ENCODE measurements at places on chromosomes 11 and 22.

DNA sequence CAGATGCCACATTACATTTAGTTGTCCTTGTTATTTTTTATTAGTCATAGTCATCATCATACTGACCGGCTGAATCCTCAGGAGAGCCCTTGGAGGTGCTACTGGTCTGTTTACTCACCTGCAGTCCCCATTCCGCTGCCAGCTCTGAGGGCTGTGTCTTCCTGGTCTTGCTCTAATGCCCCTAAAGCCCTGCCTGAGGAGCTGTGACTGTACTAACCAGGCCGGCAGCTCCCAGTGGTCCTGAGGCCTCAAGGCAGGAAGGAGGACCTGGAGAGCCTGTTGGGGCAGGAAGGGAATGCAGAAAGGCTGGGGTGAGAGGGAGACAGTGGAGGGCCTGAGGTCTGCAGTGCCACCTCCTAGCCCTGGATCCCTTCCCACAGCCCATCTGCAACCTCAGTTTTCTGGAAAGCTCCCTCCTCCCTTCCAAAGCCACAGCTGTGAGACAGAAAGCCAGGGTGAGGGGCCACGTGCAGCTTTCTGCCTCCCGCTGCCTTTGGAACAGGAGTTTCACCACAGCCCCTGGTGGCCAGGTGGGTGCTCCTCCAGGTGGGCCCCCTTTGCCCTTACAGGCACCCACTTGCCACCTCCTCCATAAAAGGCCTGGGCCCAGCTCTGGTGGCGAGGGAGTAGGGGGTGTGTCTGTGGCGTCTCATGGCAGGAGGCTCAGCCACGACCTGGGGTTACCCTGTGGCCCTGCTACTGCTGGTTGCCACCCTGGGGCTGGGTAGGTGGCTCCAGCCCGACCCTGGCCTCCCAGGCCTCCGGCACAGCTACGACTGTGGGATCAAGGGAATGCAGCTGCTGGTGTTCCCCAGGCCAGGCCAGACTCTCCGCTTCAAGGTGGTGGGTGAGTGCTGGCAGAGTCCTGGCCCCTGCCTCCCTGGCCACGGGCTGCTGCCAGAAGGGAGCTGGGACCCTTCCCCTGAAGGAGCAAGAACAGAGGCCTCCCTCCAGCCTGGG is at the start of gene ZP1:
Gene ZP1 (plus strand): TSS at position 632 of the 960 bp plus-strand sequence. CDS start 20 bp downstream, at position 652.
- DNase-seq: no peak

GRCh38 chr11:95968585-95968984 is 44.7 kb upstream of the MTMR2 start:
- no peak for DNase-seq

- no peak for DNase-seq
These were observed 612 bp downstream of the ASPHD2 start for GRCh38 chr22:26429458-26430286.

- DNase-seq: no peak
These were observed 86.4 kb upstream of the TBCEL start for GRCh38 chr11:120937501-120937900.

DNA sequence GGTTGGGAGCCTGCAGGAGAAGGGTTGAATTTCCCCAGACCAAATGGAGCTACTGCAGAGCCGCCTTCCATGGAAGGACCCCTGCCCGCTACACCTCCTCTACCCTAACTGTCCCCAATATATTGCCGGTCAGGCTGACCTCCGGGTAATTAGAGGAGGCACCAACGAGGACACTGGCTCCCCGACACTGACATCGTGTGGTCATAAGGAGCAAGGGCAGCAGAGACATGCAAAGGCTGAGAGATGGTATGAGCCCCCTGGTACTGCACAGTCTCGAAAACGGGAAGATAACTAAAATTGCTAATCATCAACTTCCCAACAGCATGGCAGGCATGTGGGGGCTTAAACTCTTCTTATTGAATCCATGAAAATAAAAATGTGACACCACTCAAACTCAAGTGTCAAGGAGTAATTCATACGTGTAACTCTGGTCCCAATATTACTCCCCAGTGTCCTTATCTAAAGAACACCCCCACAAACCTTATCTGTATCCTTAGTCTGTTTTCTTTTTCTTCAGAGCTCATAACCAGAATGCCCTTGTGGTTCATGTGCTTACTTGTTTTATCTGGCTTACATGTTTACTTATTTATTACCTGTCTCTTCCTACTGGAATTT is 4.4 kb downstream of the CAVIN3 start:
- peak; percentile 78 for DNase-seq

GRCh38 chr11:19577391-19577975 is 135.2 kb upstream of the NAV2 start:
- no peak for DNase-seq

DNA sequence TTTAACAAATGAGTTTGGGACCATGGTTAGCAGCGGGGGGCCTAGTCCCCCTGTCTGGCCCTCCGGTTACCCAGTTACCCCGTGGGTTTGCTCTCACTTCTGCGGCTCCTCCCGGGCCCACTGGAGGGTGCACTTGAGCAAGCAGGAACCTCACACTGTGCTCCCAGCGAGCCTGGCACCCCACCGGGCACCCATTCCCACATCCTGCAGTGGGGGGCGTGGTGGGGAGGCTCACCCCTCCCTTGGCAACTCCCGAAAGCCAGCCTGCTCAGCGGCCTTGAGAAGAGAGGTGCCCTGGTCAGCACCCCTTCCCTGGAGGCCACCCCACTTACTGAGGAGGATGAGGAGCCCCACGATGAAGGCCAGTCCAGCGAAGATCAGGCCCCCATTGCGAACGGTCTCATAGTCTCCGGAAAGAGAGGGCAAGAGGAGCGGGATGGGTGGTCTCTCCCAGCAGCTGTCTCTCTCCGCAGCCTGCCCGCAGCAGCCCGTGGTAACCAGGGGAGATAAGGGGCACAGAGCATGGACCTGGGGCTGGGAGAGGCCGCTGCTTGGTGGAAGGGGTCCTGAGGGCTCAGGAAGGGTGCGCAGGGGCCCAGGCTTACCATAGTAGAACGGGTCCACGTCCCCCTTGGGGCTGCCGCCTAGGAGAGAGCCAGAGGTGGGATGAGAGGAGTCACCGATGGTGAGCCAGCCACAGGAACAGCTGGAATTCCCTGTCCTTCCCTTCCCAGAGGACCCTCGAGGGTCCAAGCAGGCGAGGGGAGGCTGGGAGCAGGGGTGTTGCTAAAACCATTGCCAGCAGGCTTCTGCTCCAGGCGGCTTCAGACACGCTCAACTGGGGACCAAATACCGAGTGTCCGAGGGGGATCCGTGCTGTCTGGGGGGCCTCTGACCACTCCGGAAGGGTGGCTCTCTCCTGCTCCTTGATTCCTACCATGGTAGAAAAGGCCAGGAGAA is 2.2 kb downstream of the FXYD2 start:
- DNase-seq: no peak

- DNase-seq: no peak
These were observed 30.3 kb downstream of the TRIM66 start for GRCh38 chr11:8652140-8652539.

DNA sequence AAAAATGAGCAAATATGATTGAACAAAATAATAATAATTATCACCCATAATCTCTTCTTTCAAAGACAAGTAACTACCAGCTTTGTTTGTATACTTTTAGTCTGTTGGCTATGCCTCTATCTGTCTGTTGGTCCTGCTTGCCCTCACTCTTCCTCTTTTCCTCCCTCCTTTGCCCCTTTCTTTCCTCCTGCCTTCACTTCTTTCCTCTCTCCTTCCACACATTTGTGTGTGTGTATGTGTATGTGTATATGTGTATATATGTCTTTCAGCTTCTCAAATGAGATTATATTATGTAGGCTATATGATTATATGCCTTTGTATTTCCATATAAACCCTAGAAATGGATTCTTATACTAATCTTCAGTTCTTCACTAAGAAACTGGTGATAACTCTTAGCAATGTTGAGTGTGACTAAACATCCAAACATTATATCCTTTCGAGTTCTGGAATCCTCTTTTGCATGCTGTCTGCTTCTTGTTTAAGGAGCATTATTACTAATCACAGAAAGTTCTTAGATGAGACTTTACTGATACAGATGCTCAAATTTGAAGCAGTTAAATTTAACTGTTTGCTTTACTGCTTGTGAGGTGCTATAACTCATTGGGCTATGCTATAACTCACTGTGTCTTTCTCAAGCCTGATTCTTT is 219.1 kb downstream of the TMEM135 start:
- DNase-seq: no peak

GRCh38 chr11:15217416-15217815 is 102.7 kb downstream of the INSC start:
- DNase-seq: no peak

GRCh38 chr22:21077884-21078508 is 32.2 kb downstream of the LRRC74B start:
- no peak for DNase-seq

- DNase-seq: no peak
These were observed 62.9 kb downstream of the CRYBB2 start for GRCh38 chr22:25282346-25282670.

DNA sequence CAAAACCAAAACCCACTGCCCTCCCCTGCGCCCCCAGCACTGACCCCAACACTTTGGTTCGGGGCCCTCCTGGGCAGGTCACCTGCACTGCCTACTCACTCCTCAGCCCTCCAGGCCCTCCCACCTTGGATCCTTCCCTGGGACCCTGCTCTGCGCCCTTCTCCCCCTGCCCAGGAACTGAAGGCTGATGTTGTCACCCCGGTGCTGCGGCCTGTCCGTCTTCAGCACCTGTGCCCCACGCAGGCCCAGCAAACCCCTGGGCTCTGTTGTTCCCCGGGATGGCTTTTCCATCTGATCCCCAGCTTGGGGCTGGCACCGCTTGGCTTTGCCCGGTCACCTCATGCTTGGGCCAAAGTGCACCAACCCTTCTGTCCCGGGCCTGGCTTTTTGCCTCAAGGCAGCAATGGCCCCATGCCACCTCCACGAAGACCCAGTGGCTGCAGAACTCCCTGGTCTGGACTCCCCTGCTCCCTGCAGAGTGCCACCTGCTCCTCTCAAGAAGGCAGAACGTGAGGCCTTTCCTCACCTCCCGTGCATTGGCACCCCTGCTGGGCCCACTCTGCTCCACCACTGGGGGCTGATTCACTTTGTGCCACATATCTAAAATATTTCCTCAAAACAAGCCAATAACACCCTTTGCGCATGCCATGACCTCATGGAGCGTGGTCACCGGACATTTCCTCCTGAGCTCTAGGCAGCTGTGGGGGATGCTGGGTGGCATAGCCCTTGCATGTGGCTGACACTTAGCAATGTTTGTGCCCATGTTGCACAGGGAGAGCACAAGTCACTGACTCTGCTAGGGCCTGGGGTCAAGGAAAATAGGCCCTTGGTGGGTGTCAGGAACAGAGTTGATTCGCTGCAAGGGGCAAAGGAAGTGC is 8.8 kb downstream of the PPM1F start:
- DNase-seq: no peak

DNA sequence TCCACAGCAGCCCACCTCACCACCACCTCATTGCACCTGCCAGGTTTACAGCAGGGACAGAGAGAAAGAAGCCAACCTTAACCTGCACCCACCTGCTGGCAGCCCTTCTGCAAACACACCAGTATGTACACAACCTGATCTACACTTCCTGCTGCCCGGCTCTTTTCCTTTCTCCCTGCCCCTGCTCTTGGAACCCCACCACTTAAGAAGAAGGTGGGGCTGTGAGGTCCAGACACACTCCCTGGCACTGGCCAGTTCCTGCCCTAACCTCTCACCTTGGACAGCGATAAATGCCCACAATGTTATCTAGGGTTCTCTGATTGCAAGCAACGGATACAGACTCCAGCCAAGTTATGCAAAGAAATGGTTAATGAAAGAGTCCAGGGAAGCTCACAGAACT is 10.8 kb upstream of the SLC35C1 start:
- DNase-seq: no peak

- peak; percentile 81 for DNase-seq
These were observed 15.4 kb downstream of the PPM1F start for GRCh38 chr22:21937041-21937820.

DNA sequence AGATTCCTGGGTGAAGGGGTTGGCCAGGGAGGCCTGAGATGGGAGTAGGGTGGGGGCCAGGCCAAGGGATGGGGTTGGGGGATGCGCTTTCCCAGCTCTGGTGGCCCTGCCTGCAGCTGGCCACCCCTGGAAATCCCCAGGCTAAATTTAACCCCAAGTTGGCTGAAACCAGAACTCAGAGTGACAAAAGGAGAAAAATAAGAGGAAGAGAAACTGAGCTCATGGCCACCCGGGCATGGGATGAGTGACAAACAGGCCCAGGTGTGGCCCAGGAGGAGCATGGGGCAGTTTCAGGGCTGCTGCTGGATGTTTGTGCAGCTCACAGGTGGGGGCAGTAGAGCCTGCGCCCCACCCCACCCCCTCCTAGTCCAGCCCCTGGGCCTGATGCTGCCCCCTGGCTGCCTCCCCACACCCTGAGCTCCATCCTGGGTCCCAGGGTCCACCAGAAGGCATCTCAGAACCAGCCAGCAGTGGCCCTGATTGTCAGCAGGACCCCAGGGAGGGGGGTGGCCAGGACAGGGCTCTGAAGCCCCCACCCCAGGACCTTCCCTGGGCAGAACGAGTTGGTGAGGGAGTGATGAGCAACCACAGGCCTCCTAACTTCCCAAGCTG is 48.0 kb downstream of the IGLL5 start:
- DNase-seq: no peak

GRCh38 chr11:63879598-63880402 is 37.2 kb downstream of the RCOR2 start:
- no peak for DNase-seq

DNA sequence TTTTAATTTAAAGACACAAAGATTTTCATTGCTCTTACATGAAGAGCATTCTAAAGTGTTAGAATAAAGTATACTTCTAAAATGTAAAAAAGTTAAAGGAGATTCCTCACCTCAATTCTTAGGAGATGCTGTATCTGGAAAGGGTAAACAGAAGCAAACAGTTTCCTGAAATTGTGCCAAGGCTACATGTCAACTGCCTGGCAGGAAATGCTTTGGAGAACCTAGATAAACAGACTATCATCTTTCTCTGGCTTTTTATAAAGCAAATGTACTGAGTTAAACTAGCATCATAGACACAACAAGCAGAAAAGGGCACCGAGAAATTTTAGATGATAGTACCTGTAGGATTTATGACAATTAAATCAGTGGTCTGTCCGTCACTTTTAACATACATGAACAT is 24.7 kb upstream of the AKIP1 start:
- DNase-seq: no peak

DNA sequence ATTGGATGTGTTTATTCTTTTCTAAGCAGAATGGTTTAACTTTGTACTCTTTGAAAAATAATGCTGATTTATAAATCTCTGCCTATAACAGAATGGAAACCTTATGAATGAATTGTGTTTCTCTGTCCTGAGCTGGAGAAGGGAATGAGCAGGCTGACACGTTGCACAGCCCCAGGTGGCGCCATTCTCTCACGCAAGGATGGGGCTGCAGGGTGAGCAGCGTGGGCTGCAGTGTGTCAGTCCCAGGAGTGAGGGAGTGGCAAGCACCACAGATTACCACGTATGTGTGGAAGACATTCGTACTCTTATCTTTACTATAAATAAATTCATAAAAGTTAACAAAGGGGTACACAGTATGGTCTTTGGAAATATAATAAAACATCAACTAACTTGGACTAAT is 33.4 kb downstream of the FDX1 start:
- DNase-seq: peak; percentile 80

- no peak for DNase-seq
These were observed 293.7 kb downstream of the DDX10 start for GRCh38 chr11:108958368-108959104.

GRCh38 chr22:40759294-40759840 is 59.8 kb downstream of the SLC25A17 start:
- no peak for DNase-seq

GRCh38 chr11:125176866-125177265 is 12.3 kb downstream of the PKNOX2 start:
- DNase-seq: no peak
